ENCODE measurements at places on chromosomes 7 and 10.

GRCh38 chr10:5970527-5970926 is 6.8 kb downstream of the IL15RA start:
- H3K36me3 ChIP-seq = no peaks in the 10 kb centered on the region
- no peaks in the 10 kb centered on the region for H3K27me3 ChIP-seq
- peak overlapping the region; percentile 58 for H3K27ac ChIP-seq
- DNase-seq = no peak
- no peak overlapping the region for H3K4me3 ChIP-seq
- no peaks in the 10 kb centered on the region for H3K4me1 ChIP-seq

DNA sequence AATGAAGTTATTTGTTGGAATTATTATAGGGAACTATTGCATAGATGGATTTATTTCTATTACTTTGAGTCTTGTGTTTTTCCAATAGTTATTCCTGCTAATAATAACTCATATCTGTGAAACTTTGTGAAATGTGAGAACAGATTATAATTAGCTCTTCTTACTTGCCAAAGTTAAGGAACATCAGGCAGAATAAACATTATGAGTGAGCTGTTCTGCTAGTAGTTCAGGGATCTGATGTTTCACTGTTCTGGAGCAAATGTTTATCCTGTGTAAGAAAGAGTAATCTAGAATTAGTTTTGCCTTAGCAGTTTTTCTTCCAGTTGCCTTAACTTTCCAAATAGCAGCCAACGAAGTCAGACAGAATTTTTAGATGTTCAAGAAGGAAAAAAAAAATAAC is 245.2 kb upstream of the PLXDC2 start:
- H3K27ac ChIP-seq = no peak overlapping the region
- H3K36me3 ChIP-seq = no peaks in the 10 kb centered on the region
- no peak overlapping the region for H3K4me3 ChIP-seq
- DNase-seq = no peak

DNA sequence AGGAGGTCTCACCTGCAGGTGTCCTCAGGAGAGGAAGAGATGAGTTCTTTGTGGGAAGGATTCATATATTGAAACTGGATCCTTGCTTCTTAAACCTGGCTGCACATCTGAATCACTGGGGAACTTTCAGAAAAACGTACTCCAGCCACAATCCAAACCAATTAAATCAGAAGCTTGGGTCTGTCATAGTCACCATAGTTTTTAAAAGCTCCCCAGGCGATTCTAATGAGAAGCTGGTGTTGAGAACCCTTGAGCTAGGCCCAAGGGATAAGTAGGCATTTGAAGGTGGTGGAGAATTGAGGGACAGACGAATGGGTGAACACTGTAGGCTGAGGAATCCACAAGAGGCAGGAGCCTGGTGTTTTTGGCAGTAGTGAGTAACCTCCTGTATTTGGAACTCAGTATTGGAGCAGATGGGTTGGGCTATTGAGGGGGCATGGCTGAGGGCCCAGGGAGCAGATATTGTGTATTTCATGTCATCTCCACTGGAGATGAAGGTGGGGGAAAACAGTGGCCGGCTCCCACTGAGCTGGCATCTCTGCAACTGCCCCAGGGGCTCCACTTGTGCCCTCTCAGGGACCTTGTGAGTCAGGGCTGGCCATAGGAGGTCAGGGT is 14.5 kb downstream of the ADCYAP1R1 start:
- no peak for DNase-seq
- no peaks in the 10 kb centered on the region for H3K36me3 ChIP-seq
- no peak overlapping the region for H3K27ac ChIP-seq

DNA sequence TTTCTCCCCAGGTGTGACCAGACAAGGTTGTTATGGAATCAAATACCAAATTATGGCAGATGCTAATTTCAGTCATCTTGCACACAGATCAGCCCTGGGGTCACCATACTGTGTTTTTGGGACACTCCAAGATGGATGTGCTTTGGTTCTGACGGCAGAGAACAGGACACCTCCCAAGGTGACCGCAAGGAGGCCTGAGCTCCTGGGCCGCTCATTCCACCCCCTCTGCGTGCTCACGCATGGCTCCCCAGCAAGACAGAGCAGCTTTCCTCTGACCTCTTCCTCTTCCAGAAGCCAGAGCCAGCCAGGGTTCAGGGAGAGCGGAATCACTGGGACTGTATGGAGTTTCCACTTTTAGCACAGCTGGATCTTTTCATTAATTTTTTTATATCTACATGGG is 402.8 kb downstream of the DNAJB6 start:
- no peak overlapping the region for H3K27ac ChIP-seq
- H3K4me1 ChIP-seq = no peaks in the 10 kb centered on the region
- no peak overlapping the region for H3K4me3 ChIP-seq
- peaks cover 6% of the 10 kb centered on the region for H3K27me3 ChIP-seq
- no peak for DNase-seq
- no peaks in the 10 kb centered on the region for H3K36me3 ChIP-seq

DNA sequence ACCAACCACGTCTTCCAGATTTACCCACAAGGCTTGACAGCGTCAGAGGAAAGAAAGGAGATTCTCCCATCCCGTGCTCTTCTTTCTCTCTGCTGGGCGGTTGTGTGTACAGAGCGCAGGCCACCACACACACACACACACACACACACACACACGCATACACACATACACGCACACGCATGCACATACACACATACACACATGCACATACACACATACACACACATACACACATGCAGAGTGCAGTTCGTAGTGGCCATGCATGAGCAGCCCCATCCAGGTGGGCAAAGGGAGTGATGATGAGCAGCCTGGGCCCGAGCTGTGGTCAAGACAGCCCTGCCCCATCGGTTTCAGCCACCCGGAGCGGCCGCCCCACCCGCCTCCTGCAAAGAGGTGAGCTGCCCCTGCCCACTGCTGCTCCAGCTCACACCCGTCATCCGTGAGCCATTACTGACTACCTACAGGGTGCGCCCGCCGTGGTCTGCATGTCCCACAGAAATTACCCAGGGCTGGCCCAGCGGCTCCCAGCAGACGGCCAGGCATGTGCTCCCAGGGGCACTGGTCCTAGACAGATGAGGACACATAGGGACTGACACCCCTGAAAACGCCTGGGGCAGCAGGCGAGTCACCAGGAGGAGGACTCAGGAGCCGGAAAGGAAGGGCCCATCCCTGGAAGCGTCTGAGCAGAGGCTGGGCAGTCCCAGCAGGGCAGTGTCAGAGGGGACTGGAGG is 69.6 kb downstream of the ASB13 start:
- no peaks in the 10 kb centered on the region for H3K27me3 ChIP-seq
- no peak overlapping the region for H3K27ac ChIP-seq
- H3K4me3 ChIP-seq = no peak overlapping the region
- DNase-seq = no peak

- no peak overlapping the region for H3K27ac ChIP-seq
- H3K4me1 ChIP-seq = peaks cover 10% of the 10 kb centered on the region
- H3K4me3 ChIP-seq = no peak overlapping the region
Measured at GRCh38 chr10:88048312-88048711, 184.9 kb downstream of the PTEN start.

- H3K4me3 ChIP-seq = no peak overlapping the region
- DNase-seq = no peak
- no peaks in the 10 kb centered on the region for H3K4me1 ChIP-seq
- no peaks in the 10 kb centered on the region for H3K27me3 ChIP-seq
- H3K27ac ChIP-seq = no peak overlapping the region
- no peaks in the 10 kb centered on the region for H3K36me3 ChIP-seq
Measured at GRCh38 chr10:19663344-19663743, 152.9 kb upstream of the PLXDC2 start.

GRCh38 chr7:33909318-33909717 is 4.0 kb downstream of the BMPER start:
- H3K4me1 ChIP-seq = peaks cover 13% of the 10 kb centered on the region
- H3K27me3 ChIP-seq = peaks cover 38% of the 10 kb centered on the region
- no peak for DNase-seq
- H3K27ac ChIP-seq = no peak overlapping the region
- H3K36me3 ChIP-seq = no peaks in the 10 kb centered on the region

DNA sequence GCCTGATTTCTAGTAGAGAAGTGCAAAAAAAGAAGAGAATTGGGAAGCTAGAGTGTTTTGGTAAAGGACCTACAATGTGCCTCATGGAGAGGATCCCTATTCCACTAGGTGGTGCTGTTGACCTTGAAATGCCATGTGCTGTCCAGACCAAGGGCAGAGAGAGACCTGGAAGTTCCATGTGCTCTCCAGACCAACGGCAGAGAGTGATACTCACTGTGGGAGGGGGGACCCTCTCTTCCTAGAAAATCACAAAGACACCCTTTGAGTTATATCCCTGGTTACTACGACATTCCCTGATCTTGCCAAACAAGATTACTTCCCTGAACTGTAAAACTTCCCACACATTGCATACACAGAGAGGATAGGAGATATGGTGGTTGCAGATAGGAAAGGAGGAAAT is 212.7 kb upstream of the ZNF804B start:
- no peaks in the 10 kb centered on the region for H3K36me3 ChIP-seq
- no peaks in the 10 kb centered on the region for H3K4me1 ChIP-seq
- H3K27ac ChIP-seq = no peak overlapping the region
- H3K27me3 ChIP-seq = no peaks in the 10 kb centered on the region
- no peak overlapping the region for H3K4me3 ChIP-seq

DNA sequence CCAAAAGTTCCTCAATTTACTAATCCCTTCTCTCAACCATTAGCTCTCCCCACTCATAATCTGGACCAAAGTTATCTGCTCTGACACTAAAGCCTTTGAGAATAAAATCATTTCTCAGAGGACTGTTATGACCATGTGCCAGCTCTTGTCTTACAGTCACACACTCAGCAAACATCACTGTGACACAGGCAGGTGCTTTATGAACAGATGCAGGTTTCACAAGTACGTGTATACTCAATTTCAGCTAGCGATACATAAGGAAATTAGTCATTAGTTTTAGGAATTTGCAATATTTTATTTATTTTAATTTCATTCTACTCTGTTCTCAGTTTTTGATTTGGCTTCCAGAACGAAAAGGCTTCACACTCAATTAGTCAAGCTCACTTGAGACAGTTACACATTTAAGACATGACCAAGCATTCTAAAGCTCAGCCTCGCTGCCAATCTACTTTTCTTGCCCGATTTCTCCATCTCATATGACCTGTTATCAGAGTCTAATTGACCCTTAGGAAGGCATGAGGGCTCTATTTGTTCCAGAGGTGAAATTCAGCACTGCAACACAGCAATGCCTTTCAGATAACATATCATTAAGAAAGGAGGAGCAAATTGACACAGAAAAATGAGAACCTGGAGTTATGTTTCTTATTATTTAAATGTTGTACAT is 76.8 kb downstream of the TFEC start:
- H3K36me3 ChIP-seq = no peaks in the 10 kb centered on the region
- H3K27ac ChIP-seq = no peak overlapping the region
- H3K4me1 ChIP-seq = no peaks in the 10 kb centered on the region
- no peak for DNase-seq
- H3K27me3 ChIP-seq = no peaks in the 10 kb centered on the region

- no peak for DNase-seq
- no peak overlapping the region for H3K4me3 ChIP-seq
- H3K27me3 ChIP-seq = no peaks in the 10 kb centered on the region
- no peak overlapping the region for H3K27ac ChIP-seq
- peaks cover 12% of the 10 kb centered on the region for H3K4me1 ChIP-seq
Measured at GRCh38 chr7:130367088-130367755, 13.1 kb upstream of the CPA1 start.

GRCh38 chr10:119803264-119803663 is 69.4 kb downstream of the MCMBP start:
- no peak overlapping the region for H3K27ac ChIP-seq
- H3K4me1 ChIP-seq = no peaks in the 10 kb centered on the region
- no peak for DNase-seq
- H3K27me3 ChIP-seq = no peaks in the 10 kb centered on the region
- H3K36me3 ChIP-seq = peaks cover 30% of the 10 kb centered on the region

- H3K4me1 ChIP-seq = no peaks in the 10 kb centered on the region
- H3K4me3 ChIP-seq = no peak overlapping the region
- no peaks in the 10 kb centered on the region for H3K27me3 ChIP-seq
- no peaks in the 10 kb centered on the region for H3K36me3 ChIP-seq
- no peak overlapping the region for H3K27ac ChIP-seq
Measured at GRCh38 chr10:48287417-48288391, 13.2 kb upstream of the FRMPD2 start.

DNA sequence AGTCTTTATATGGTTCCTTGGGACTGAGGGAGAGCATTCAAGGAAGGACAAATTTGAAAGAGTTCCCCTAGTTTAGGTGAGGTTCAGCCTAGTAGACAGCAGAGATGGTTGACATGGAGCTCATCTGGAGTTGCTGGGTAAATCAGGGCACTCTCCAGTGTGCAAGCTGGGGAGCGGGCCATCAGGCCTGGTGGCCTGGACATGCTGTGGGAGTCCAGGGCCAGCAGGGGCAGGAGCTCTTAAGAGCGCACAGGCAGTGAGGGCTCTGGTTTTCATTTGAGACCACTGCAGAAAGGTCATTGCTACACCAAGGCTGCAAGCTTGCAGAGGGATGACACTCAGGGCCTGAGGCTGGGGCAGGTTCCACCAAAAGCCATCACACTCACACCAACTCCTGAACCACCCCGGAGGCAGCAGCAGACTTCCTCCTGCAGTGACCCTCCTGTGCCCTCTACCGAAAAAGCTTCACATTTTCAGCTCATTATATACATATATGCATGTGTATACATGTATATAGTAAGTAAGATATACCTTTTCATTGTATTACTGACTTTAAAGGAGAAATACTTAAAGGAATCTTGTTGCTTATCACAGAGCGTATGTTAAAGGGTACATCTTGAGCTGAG is 39.5 kb downstream of the STEAP1B start:
- H3K4me3 ChIP-seq = no peak overlapping the region
- H3K27ac ChIP-seq = no peak overlapping the region
- H3K27me3 ChIP-seq = no peaks in the 10 kb centered on the region
- no peaks in the 10 kb centered on the region for H3K36me3 ChIP-seq
